Bronchial epithelial cell (primary cell): ENCODE measurements at places on chromosomes 12 and 14.

GRCh38 chr12:18580706-18581105, 157.1 kb downstream of the PLCZ1 start:
- DNase-seq, result no peak

- DNase-seq, result peak; percentile 46
Measured at GRCh38 chr14:22890416-22890815, 7.4 kb downstream of the REM2 start.

DNA sequence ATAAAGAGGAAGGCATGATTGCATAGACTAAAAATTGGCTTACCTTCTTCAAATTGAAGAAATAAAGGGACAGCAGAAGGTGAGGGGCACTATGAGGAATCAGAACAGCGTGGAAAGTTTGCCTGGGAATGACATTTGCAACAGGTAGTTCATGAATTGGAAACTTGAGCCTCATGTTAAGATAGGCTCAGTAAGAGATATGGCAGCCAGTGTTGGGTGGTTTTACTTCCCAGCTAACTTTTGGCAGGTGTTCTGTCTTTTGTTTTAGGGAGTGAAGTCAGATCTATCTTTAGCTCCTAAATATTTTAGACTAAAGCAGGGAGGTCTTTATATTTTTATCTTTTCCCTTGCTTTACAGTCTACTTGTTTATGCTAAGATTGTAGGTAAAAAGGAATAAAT, 122.4 kb downstream of the ANO6 start:
- DNase-seq, result no peak

DNA sequence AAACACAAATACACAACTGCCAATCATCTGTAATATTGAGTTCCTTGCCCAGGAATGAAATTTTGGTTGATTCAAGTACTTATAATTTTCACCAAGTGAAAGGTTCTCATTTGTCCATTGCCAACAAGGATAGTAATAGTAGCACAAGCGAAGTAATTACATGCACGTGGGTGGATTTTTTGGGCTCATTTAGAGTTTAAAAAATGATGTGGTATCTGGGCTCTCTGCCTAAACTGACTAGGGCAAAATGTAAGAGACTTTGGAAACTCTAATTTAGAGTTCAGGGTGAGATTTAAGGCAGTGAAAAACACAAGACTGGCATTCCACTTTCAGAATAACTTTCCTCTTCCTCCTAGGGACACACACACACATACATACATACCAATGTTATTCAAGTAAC, 111.7 kb downstream of the MYRFL start:
- no peak for DNase-seq

GRCh38 chr14:72699852-72700257, 194.0 kb downstream of the DPF3 start:
- DNase-seq, result peak; percentile 25

DNA sequence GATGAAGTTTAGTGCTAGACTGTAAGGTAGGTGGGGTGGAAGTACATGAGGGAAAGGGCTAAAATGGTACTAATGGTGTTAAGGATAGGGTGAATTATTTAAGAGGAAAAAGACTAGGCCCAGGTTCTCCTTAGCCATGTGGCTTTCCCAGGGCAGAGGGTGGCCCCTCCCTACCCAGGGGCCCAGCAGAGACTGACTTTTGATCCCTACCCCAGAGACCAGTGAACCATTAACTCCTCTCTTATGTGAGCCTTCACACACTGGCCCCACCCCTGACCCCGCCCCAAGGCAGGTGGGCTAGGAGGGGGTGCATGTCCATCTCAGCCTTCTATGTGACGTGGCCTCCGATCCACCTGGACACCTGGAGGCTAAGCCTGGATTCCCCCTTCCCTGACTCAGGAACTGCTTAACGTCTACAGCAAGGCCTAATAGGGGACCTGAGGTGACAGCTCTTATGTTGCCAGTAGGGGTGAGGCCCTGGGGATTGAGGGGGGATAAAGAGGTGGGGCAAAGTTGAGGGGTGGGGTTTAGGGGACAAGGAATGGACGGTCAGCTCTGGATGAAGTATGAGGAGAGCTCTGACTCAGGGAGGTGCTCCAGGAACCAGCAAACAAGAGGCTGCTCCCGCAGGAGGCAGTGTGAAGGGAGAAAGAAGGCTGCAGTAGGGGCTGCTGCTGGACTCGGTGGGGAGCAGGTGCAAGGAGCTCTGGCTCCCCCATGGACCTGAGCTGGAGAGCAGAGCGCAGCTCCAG, 757 bp downstream of the SLC39A5 start:
- DNase-seq, result no peak

GRCh38 chr12:84696281-84696680, 216.3 kb downstream of the SLC6A15 start:
- no peak for DNase-seq

- DNase-seq, result no peak
Measured at GRCh38 chr14:100110816-100111215, 45.6 kb downstream of the EVL start.

GRCh38 chr14:103830511-103831270, 16.7 kb downstream of the PPP1R13B start:
- no peak for DNase-seq

DNA sequence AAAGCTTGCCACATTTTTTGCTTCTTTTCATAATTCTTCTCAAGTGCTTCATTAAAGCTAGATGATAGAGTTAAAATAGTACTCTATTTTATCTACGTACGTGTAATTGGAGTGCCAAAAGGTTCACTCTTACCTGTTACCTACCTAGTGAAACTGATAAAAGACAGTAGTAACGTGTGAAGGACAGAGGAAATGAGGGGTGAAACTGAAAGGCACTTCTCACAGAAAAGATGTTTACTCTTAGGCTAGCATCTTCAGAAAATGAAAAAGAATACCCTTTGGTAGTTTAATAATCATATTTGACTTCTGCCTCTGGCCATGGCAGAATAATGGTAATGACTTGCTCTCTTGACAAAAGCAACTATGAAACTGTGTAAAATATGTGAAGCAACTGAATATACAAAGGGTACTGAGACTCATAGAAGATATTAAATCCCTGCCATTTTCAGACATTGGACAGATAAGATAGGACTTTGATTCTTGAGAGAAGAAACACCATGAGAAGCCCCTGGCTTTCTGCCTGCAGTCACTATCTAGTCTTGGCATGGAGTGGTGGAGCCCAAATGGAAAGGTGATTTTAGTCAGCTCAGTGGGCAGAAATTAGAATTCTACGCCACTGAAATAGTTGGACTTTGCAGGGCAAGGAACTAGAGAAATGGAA, 6.3 kb upstream of the EVL start:
- no peak for DNase-seq

DNA sequence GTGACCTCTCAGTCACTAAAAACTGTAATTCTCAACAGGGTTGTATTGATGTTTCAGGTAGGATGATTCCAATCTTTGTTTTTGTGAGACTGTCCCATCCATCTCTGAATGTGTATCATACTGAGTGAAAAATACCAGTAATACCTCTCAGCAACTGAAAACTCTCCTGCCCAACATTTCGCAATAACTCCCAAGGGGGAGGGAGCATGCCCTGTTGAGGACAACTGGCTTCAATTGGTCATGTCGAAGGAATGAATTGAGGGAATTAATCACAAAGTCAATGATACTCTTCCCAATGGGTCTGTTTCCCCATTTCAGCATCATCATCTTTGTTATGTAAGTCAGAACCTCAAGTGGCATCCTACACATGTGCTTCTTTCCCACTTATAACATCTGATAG, 102.4 kb upstream of the E2F7 start:
- peak; percentile 36 for DNase-seq

DNA sequence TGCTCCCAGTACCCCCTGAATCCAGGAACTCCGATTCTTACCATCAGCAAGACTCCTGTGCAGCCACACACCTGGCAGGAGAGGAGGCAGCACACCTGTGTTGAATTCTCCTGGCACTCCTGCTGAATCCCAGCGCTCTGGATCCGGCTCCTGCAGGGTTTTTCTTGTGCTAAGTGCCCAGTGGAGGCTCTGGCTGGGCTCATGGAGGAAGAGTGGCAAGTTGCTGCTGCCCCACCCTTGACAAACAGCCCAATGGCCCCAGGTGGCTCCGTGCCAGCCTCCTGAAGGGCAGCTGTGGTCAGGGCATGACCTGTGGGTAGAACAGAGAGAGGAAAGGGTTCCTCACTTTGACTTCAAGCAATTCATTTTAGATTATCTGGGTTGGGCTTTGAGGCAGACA, 20.0 kb downstream of the CRACR2A start:
- DNase-seq, result no peak

- no peak for DNase-seq
Measured at GRCh38 chr14:74062809-74063150, 21.5 kb downstream of the ALDH6A1 start.

- no peak for DNase-seq
Measured at GRCh38 chr14:75934998-75935628, 46.7 kb downstream of the TGFB3 start.

DNA sequence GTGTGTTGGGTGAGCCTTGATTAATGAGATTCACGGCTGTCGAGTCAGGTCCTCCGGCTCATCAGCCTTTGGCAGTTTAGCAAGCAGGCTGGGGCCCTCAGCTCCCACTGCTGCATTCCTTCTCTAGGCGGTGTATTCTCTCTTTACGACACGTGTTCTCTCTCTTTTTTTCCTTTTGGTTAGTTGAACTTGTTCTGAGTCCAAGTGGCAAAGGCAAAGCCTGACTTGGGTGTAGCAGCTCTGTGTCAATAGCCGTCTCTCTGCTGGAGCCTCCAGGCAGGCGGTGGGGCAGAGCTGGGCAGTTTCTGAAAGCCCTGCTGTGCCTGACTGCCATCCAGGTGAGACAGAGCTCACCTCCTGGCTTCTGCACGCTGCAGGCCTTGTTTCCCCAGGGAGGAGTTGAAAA, 46.6 kb downstream of the SUSD6 start:
- peak; percentile 87 for DNase-seq

- DNase-seq, result no peak
Measured at GRCh38 chr12:450438-450837, 9.3 kb upstream of the B4GALNT3 start.

DNA sequence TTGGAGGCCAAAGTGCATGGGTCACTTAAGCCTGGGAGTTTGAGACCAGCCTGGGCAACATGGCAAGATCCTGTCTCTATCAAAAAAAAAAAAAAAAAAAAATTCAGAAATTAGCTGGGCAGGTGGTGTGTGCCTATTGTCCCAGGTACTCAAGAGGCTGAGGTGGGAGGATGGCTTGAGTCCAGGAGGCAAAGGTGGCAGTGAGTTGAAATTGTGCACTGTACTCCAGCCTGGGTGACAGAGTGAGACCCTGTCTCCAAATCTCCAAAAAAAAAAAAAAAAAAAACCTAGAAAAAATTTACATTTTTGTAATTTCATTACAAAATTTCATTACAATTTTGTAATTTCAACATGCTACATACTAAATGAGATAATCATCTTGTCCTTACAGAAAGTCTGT, 42.7 kb downstream of the SYNE2 start:
- no peak for DNase-seq

- no peak for DNase-seq
Measured at GRCh38 chr12:19542606-19543005, 103.3 kb downstream of the AEBP2 start.

DNA sequence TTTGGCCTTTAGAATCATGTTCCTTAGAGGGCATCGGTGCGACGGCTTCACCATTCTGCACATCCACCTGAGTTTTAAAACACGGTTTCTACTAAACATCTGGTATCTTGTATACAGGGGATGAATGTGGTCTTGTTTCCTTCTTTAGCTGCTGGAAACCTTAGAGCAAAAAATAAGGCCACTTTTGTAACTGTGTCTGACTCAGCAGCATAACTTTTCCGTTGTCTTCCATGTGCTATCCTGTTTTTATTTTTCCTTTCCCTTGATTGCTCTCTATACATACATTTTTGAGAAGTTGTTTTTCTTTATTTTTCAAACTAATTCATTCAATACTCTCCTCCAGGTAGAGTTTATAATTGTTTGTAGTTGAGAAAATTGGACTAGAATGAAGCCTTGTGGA, 108.8 kb upstream of the PCED1B start:
- DNase-seq, result no peak

- no peak for DNase-seq
Measured at GRCh38 chr14:29528889-29529288, 398.8 kb downstream of the PRKD1 start.

DNA sequence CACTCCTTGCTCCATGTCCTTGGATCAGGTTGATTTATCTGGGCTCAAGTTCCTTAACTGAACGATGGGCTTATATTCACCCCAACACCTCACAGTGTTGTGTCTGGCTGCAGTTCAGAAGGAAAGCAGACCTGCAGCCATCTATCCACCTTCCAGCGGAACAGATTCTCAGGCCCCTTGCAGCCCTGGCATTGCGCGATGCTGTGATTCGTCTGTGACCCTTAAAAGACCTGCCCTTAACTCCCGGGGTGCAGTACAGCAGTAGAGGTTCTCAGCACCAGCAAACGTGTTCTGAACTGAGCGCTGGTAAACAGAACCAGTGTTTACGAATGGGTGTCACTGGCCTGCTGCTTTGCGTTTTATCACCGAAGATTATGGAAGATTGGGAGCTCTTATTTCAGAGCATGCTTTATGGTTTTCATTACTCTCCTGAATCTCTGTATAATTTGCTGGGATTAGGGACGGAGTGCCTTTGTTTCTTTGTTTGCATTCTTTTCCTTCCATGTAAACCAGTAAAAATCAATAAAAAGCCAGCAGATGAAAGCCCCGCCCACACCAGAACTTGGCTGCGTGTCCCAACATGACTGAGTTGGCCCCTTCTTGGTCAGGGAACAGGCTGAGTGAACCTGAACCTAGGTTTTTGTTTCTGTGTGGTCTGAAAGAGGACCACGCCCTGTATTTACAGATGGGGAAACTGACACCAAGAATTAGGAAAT, 286.7 kb upstream of the CRY1 start:
- peak; percentile 83 for DNase-seq

- peak; percentile 1 for DNase-seq
Measured at GRCh38 chr14:26008290-26008689, 589.5 kb downstream of the NOVA1 start.

- peak; percentile 71 for DNase-seq
Measured at GRCh38 chr14:93219103-93219726, 12.2 kb downstream of the UBR7 start.

DNA sequence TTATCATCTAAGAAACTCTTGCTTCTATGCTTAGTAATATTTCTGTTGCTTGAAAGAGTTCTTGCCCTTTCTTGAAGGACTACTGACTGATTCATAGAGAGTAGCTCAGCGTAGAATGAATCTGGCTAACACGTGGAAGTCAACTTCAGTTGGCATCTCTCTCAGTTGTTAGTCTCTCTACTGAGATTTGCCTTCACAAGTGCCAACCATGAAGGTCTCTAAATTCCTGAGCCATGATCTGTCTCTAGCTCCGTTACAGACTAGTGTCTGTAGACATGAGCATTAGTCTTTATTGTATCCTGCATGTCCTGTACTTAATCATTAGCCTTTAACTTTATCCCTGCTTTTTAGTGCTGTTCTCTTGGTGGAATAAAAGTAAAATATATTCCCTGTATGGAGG, 19.1 kb upstream of the ALX1 start:
- peak; percentile 34 for DNase-seq

DNA sequence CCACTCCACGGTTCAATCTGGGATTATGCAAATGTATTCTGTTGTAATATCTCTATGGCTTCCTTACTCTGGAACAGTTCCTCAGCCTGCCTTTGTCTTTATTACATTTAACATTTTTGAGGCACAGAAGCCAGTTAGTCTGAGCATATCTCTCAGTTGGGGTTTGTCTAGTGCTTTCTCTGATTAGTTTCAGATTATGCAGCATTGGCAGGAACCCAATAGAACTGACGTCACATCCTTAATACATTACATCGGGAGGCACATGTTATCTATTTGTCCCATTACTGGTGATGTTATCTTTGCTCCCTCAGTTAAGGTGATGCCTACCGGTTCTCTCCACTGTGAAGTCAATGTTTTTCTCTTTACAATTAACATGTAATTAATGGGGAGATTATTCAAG, 62.4 kb downstream of the PPM1A start:
- no peak for DNase-seq

- DNase-seq, result no peak
Measured at GRCh38 chr14:55851301-55851700, 266.9 kb upstream of the PELI2 start.

GRCh38 chr12:121955258-121956237, 37.2 kb downstream of the CFAP251 start:
- no peak for DNase-seq
